ENCODE measurements at places on chromosomes 5 and 9.

DNA sequence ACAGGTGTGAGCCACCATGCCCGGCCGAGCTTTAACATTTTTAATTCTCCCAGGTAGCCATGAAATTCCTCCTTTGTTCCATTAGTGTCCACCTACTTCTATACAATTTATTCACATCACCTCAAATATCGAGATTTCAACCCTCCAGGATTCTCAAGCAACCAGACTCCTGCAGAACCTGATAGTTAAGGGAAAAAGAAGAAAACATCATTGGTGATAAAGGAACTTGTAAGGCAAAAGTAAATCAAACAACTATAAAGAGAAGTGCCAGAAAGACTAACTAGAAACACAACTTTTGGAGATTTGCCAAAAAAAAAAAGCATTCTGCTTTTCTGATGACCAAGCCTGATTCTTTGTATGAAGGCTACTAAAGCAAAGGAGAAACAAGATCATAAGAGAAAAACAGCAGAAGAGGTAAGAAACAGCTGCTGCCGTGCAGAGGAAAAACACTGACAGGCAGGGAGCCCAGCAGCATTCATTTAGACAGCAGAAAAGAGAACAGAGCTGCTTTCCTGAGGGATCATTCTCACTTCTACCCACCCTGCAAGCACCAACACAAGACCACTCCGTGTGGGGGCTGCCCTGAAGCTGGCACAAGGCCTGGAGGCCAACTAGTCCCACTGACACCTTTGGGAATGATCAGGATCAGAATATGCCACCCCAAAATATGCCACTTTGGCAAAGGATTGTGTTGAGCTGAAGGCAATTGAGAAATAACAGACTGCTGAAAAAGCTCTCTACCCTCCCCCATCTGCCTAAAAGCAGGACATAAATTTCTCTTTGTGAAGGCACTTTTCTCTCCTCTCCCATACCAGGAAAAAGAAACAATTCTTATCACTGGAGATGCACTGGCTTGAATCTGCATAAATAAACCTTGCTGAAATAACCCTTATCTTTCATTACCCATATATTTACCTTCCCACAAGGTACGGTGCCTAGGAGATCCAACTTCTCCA lies 75.1 kb downstream of the ALDH7A1 start:
- no peak for DNase-seq

DNA sequence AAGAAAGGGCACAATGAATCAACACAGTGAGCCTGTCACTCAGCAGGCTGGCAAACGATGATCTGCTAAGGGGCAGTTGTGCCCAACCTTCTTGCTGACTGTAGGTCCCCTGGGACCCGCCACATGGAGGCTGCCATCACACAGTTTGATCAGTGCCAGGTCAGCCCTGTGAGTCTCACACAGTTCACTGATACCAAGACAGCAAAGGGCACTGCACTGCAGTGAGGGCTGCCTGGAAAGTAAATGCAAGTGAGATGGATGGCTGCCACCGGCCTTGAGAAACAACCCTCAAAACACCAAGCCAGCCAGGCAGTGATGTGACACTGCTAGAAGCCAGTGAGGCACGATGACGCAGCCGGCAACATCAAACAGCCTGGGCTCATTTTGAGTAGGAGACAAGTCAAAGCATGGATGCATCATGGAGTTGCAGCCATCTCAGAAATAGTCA lies 30.3 kb downstream of the FOXD1 start:
- no peak for DNase-seq

GRCh38 chr5:176596689-176597416 lies 13.1 kb downstream of the GPRIN1 start:
- no peak for DNase-seq

GRCh38 chr5:126351153-126351552 lies 72.1 kb upstream of the GRAMD2B start:
- peak; percentile 81 for DNase-seq

DNA sequence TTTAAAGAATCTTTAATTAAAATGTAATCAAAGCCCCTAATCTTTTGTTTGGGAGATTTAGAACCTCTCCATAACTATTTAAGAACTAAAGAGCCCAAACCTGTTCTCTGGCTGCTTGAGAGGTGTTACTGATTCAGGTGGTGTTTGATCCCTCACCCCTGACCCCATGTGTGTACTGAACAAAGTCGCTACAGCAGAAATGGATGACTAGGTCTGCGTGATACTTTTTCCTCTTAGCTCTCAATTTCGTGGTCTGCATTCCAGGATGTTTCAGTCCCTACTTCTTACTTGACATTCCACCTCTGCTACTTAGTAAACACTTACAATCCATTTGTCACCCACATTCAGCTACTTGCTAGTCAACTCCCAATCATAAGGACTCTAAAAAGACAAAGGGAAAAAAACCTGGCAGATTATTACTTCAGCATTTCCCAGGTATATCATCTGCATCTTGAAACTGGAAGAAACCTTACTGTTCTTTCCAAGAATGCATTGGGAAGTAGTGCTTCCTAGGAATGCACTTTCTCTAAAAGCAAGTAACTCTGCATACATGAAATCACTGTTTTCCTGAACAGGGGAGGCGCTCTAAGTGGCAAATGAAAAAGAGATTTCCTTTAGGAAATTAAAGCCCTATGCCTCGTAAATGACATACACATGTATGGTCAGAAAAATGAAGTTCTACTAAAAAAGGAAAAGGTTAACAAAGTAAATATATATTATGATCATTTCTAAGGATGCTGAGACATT lies 1091.6 kb downstream of the PTPRD start:
- DNase-seq: no peak

Measured in NCI-H226 (cell line).